ENCODE measurements at places on chromosomes 7 and 10.

- DNase-seq, result no peak
Measured at GRCh38 chr7:33750177-33750576, 155.2 kb upstream of the BMPER start.

GRCh38 chr10:129965959-129966358 lies 1.9 kb upstream of the EBF3 start:
- no peak for DNase-seq

- DNase-seq, result no peak
Measured at GRCh38 chr7:26930201-26930600, 65.8 kb upstream of the SKAP2 start.

DNA sequence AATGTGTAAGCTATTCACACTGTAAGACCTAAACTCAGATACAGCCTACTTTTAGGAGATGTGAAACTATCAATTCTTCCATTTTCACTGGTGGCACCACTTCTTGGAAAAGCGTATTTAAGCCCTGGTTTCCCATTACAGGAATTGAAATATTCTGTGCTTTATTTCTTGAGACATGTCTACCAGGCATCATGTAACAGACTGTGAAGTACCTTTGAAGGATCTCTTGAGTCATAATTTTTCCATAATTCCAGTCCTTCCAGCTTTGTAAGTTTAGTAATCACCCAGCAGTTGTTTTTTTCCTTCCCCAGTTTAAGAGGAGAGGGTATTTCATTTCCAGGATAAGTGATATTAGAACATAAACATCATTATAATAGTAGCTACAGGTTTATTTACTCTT lies 186.0 kb upstream of the PRPS1L1 start:
- no peak for DNase-seq

GRCh38 chr7:75637854-75638593 lies 100.7 kb downstream of the HIP1 start:
- DNase-seq, result no peak

- DNase-seq, result no peak
Measured at GRCh38 chr7:8818406-8818805, 385.0 kb downstream of the NXPH1 start.

DNA sequence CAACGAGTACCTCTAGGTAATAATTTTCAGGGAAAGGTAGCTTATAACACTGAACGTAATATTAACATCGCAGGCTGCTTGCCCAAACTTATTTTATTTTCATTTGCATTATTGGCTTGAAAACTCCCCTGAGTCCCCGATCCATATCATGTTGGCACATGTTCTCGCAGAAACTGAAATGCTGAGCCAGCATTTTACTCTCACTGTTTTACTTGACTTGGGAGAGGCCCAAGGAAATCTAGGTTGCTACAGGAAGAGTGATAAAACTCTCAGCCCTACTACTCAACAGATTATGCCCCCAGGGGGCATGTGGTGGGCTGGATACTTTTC lies 183.5 kb upstream of the HABP2 start:
- DNase-seq, result no peak

DNA sequence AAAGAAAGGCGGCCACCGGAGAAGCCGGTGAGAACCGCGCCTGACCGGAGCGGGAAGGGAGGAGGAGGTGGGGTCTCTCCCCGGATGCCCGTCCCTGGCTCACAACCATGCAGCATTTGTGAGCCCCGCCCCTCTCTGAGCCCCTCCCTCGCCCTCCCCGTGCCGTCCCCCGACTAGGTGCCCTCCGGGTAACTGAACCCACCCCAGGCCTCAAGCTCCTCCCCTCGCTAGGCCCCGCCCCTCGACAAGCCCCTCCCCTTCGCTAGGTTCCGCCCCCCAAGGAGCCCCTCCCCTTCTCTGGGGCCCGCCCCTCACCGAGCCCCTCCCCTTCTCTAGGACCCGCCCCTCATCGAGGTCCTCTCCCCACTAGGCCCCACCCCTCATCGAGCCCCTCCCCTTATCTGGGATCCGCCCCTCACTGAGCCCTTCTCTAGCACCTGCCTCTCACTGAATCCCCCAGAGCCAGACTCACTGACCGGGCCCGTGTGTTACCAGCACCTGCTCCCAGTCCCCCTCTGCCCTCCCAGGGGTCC lies 42.2 kb upstream of the HSPB1 start:
- DNase-seq, result no peak

GRCh38 chr7:91941450-91941849 lies 788 bp downstream of the AKAP9 start:
- peak; percentile 17 for DNase-seq

- no peak for DNase-seq
Measured at GRCh38 chr7:126774077-126774476, 478.7 kb downstream of the GRM8 start.

GRCh38 chr7:97155897-97156418 lies 38.5 kb downstream of the SDHAF3 start:
- no peak for DNase-seq

DNA sequence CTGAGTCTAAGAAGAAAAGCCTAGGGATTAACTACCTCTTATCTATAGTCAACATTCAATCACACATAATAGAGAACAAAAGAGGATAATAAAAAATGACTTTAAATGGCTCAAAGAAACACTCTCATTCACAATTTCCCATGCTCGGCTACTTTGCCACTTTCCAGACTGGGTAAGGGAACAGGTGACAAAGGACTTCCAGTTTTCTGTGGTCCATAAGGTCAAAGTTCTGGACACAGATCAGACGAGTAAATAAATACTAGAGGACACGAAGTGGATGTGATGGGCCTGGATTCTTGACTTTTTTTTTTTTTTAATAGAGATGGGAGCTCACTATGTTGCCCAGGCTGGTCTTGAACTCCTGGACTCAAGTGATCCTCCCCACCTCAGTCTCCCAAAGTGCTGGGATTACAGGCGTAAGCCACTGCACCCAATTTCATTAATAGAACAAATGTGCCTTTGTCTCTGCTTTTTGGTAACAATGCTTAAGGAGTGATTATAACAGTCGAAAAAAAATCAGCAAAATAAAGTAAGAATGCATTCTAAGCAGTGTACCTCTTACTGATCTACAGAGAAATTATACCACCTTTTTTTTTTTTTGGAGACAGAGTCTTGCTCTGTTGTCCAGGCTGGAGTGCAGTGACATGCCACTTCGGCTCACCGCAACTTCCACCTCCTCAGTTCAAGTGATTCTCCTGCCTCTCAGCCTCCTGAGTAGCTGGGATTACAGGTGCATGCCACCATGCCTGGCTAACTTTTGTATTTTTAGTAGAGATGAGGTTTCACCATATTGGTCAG lies 70.6 kb downstream of the WAPL start:
- DNase-seq, result no peak

DNA sequence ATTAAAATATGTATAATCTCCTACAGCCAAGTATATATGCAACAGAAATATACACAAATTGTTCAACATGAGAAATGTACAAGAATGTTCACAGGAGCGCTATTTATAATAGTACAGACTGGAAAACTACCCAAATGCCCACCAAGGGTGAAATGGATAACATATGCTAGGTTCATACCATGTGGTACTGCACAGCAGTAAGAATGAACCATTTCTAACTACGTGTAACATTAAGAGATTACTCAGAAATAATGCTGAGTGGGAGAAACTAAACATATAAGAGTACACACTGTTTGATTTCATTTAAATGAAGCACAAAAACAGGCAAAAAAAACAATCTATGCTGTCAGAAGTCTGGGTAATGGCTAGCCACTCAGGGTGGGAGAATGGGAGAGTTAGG lies 45.8 kb downstream of the RNLS start:
- no peak for DNase-seq

DNA sequence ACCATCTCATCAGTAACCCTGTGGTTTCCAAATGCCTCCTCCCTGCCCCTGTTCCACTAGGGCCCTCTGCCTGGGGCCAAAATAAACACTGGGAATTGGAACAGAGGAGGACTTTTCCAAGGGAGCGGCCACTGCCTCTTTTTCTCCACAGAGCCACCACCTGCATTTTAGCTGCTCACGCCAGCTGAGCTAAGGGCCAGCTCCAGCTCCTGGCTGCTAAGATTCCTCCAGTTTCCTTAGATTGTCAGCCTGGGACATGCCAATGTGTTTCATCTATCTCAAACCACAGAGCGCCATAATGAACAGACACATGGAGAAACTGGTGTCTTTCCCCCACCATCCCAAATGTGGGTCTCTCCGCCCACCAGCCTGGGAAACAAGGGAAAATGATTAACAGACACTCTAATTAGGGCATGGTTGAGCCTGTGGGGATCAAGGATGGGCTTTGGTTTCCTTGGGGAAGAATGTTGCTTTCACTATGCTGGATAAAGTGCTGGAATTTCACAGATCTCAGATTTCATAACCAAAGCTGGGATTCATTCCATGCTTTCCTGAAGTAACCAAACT lies 52.2 kb downstream of the ASB13 start:
- no peak for DNase-seq

- DNase-seq, result no peak
Measured at GRCh38 chr10:47044741-47045140, 133.5 kb downstream of the PTPN20 start.

GRCh38 chr7:121334875-121335648 lies 6.3 kb downstream of the WNT16 start:
- DNase-seq, result no peak

GRCh38 chr7:19920166-19920565 lies 146.7 kb upstream of the TMEM196 start:
- DNase-seq, result no peak

GRCh38 chr7:2066251-2066919 lies 166.4 kb downstream of the MAD1L1 start:
- DNase-seq, result no peak

- no peak for DNase-seq
Measured at GRCh38 chr7:132117636-132118035, 458.6 kb downstream of the PLXNA4 start.

DNA sequence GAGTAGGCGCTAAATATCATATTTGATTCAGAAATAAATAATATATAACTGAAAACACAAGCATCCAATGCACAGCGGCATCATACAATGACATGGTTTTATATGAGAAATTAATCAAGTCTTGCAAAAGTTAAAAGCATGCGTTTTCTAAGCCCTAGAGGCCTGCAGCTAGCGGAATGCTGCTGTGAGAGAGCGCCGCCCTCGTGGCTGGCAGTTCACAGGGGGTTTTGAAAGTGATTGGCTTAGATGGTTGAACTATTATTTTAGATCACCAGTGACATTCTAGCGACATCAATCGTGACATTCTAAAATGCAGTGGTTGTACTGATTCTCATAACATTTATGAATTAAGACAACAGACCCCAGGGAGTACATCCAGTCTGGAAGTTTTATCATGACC lies 235.2 kb upstream of the MGMT start:
- no peak for DNase-seq

GRCh38 chr10:416091-416515 lies 273.4 kb downstream of the DIP2C start:
- DNase-seq, result no peak

DNA sequence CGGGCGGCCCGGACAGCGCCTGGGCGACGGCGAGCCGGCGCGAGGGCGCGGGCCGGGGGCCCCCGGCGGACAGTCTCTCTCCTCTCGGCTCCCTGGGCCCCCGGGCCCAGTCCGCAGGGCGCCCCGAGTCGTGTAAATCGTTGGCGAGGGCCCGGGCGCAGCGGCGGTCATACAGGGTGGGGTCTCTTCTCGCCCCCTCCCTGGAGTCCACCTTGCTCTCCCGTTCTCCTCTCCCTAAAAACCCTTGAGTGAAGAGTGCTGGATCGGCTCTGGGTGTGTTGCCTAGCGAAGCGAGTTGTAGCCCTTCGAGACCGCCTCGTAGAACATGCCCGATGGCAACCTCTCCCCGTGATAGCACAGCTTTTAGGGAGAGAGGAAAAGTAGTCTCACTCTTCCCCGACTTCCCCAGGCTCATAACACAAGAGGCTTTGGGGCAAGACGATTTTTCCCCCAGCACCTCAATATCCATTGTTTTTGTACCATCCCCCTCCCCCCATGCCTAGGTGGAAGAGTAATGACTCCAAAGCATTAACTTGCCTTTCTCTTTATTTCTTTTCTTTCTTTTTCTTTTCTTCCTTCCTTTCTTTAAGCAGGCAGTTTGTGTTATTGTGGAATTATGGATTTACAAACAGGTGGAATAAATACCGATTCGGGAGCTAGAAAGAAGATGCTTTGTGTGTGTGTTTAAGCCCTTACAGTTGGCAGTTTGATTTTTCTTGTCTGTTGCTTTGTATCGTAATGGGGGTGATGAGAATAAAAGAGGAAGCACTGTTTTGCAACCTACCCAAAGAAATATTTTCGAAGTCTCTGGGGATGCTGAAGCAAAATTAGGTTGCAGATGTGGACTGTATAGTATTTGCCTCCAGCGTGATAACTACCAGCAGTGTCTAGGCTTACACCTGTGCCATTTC lies 822 bp downstream of the SHOC2 start:
- DNase-seq, result peak; percentile 29

DNA sequence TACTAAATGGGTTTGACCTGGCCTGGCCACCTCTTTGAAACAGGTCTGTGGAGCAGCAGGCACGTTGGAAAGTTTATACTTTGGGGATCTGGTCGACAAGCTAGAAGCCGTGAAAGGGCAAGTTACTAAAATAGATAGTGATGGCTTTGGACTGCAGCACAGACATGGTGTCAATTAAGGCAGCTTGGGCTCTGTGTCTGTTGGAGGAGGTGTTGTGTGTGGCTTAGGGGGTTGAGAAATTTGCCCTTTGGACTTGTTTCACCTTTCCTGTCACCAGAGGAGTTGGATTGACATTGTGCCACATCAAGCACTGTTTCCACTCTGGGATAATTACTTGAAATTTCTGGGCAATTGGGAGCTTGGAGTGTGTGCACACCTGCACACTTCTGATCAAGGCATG lies 251.8 kb upstream of the MKI67 start:
- DNase-seq, result no peak

GRCh38 chr10:33350041-33350440 lies 15.6 kb upstream of the NRP1 start:
- no peak for DNase-seq

All from SHP77 treated with DMSO at 0.1 percent for 48 hours (cell line).